Renal cortical epithelial cell (primary cell): ENCODE measurements at places on chromosomes 11 and 22. TPM values are rescaled to one million over a fixed set of nuclear protein-coding genes. Genes with fewer than 3 reads are reported as not detected.

- DNase-seq, result peak; percentile 69
These were observed 198.2 kb downstream of the SWAP70 start for GRCh38 chr11:9861860-9862725.

DNA sequence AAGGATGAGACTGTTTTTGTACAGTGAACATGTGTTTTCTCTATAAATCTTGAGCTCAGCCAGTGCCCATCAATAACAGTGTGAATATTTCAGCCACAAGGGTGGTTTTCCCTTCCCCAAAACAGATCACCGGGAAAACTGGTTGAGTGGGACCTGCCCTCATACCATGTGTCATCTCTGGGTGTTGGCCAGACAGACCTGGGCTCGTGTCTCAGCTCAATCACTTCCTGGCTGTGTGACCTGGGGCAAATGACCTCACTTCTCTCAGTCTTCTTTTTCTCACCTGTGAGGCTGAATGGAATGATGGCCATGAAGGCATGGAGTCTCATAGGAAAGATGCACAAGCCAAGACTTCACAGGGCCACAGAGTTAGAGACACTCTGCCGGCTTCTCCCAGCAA, 74.7 kb downstream of the COMMD9 start:
- no peak for DNase-seq

DNA sequence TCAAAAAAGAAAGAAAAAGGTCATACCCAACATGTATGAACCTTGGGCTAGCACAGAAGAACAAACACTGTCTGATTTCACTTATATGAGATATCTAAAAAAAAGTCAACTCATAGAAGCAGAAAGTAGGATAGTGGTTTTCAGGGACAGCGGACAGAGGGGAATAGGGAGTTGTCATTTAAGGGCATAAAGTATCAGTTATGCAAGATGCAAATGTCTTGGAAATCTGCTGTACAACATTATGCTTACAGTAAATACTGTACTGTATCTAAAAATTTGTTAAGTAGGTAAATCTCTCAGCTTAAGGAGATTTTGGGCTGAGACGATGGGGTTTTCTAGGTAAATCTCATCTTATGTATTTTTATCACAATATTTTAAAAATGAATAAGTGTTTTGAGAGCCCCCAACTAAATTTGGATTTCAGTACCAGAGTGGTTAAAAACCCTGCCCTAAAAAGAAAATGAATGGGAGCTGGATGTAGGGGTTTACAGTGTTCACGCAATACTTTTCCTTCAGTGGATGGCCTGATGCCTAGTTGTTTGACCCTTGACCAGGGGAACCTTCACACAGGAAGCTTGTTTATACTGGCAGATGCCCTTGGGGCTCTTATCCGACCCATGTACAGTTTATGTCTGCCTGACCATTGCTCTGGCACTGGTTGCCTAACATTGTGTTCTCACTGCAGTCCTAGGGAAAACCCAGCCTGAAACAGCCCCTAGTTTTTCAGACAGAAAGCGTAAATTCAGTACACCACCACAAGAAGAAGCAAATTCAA, 34.8 kb downstream of the SLC22A9 start:
- DNase-seq, result no peak

DNA sequence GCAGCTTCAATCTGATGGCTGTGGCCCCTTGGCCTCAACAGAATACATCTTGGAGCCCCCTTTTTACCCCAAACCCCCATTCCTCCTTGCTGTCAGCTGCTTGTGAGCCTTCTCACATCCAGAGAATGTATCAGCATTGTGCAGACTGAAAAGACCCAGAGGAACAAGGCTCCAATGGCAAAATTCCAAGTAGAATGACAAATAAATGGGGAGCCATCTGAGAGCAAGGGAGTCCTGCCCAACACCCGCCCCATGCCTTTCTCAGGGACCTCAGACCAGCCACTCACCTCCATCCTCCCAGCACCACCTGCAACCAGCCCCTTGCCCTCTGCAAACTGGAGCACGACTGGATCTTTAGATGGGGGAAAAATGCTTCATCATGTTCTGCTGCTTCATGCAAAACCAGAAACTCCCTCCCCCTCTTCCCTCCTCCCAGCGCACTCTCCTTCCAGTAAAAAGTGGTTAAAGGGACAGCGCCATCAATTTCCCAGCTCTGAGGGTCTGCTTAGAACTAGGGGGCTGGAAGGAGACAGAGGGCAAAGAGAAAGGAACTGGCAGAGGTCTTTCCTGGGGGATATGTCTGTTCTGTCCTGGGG, 2.2 kb upstream of the NEFH start:
- DNase-seq, result no peak

Gene MSANTD4
- total RNA-seq, result 48.1 and 66.2 TPM in 2 replicates

GRCh38 chr11:19952116-19952605, 208.1 kb downstream of the DBX1 start:
- no peak for DNase-seq

DNA sequence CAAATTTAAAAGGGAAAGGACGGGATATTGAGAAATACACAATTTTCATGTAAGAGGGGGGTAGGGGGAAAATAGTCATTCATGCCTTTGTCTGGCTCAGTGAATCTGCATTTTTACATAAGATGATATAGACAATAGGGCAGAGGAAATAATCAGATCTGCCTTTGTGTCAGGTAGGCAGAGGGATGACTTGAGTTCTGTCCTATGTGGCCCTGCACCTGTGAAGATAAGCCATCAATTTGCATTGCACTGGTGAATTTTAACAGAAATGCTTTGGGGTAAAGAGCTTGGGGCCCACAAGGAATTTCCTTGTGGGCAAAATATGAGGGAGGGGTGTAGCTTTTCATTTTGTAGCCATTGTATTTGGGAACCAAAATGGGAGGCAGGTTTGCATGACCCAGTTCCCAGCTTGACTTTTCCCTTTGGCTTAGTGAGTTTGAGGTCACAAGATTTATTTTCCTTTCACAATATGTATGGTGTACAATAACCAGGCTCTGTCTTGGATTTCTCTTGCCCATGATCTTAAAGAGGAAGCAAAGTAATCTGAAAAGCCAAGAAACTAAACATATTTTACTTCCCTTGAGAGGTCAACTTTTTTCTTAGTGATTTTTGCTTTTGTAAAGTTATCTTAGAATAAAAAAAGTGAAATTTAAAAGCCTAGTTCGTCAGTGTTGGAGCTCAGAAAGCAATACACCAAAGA, 77.7 kb upstream of the SORL1 start:
- DNase-seq, result no peak
